ENCODE measurements at places on chromosomes 3 and 15.

- no peak overlapping the region for H3K27ac ChIP-seq
- no peaks in the 10 kb centered on the region for H3K36me3 ChIP-seq
- no peak for DNase-seq
- peaks cover 22% of the 10 kb centered on the region for H3K27me3 ChIP-seq
These were observed 8.8 kb upstream of the NMD3 start for GRCh38 chr3:161212171-161212771.

DNA sequence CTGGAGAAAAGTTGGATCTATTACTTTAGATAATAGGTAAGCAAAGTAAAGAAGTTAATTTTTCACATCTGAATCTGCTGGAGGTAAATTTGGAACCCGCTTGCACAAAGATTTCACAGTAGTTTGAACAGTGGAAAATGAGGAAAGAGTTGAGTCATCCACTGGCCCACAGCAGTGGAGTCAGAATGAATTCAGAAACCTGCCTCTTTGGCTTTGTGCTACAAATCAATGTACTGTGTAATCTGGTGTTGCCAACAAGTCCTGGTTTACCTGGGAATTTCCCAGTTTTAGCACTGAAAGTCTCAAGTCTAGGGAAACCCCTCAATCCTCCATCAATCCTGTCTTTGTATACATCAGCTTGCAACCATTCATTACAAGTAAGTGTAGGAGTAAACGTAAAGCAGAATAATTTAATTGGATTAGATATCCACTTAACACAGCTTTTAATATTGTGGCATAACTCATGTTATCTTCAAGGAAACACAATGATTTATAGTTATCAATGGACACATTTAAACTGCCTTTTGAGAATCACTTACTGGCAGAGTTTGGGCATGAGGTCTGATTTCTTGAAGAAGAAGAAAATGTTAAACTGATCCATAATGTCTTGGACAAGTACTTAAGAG is 100.6 kb downstream of the DCLK3 start:
- peaks cover 2% of the 10 kb centered on the region for H3K4me1 ChIP-seq
- H3K27ac ChIP-seq: no peak overlapping the region
- no peaks in the 10 kb centered on the region for H3K36me3 ChIP-seq
- H3K4me3 ChIP-seq: no peak overlapping the region
- peaks cover 12% of the 10 kb centered on the region for H3K27me3 ChIP-seq
- no peak for DNase-seq

- no peak overlapping the region for H3K27ac ChIP-seq
- no peaks in the 10 kb centered on the region for H3K4me1 ChIP-seq
- H3K27me3 ChIP-seq: no peaks in the 10 kb centered on the region
- DNase-seq: no peak
These were observed 504.1 kb downstream of the TBL1XR1 start for GRCh38 chr3:176692966-176693785.

DNA sequence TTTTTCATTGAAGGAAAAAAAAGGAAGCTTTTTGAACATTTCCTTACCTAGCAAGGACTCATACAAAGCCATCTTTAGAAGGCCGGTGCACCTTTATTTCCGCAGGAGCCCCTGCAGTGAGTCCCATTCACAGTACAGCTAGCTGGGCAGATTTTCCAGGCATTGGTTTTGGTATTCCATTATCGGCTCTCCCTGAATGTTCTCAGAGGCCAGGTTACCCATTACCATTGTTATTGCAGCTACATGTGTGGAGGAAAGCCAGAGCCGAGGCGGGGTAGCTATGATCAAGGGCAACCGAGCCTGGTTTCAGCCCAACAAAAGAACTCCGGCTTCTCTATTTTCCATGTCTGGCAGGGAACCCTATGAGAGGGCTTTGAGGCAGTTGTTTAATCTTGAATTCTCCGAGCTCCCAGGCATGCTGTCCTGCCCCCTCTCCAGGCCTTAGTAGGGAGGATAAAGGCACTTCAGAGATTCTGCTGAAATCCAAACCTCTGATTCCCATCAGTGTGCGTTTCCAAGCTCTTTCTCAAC is 100.3 kb downstream of the LRRK1 start:
- no peaks in the 10 kb centered on the region for H3K36me3 ChIP-seq
- H3K27ac ChIP-seq: no peak overlapping the region
- H3K4me1 ChIP-seq: peaks cover 4% of the 10 kb centered on the region
- H3K27me3 ChIP-seq: no peaks in the 10 kb centered on the region
- no peak overlapping the region for H3K4me3 ChIP-seq
- DNase-seq: no peak

DNA sequence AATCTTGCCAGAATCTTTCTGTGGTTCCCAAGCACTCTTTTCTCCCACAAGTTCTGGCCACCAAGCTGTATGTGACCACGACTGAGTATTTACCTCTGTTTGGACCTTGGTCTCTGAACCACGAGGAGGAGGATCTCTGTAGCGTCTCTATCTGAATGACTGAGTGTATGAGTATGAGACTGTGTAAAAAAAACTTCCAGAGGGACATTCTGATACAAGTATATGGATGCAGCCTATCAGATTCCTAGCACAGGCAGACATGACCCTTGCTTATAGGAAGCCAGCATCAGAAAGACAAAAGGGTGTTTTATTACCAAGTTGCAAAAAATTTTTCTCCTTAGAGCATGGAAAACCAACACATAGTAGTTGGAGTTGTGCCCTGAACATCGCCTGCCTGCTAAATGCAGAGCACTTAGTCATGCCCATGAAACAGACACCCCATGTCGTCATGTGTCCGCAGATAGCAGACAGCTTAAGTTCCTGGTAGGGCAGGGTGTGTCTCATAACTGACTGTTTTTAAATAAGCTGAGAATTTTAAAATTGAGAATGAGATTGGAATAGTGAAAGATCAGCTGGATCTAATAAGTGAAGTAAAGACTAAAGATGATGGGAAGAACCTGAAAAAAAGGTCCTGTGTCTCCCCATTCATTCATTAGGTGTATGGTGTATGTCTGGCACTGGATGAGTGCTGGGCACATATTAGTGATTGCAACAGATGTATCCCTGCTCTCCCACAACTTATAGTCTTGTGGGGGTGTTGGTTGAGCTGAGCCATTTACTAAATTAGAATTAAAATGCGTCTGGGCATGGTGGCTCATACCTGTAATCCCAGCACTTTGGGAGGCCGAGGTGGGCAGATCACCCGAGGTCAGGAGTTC is 30.9 kb downstream of the DAG1 start:
- H3K27me3 ChIP-seq: no peaks in the 10 kb centered on the region
- peak overlapping the region; percentile 75 for H3K27ac ChIP-seq
- H3K36me3 ChIP-seq: peaks cover 4% of the 10 kb centered on the region
- H3K4me3 ChIP-seq: no peak overlapping the region

DNA sequence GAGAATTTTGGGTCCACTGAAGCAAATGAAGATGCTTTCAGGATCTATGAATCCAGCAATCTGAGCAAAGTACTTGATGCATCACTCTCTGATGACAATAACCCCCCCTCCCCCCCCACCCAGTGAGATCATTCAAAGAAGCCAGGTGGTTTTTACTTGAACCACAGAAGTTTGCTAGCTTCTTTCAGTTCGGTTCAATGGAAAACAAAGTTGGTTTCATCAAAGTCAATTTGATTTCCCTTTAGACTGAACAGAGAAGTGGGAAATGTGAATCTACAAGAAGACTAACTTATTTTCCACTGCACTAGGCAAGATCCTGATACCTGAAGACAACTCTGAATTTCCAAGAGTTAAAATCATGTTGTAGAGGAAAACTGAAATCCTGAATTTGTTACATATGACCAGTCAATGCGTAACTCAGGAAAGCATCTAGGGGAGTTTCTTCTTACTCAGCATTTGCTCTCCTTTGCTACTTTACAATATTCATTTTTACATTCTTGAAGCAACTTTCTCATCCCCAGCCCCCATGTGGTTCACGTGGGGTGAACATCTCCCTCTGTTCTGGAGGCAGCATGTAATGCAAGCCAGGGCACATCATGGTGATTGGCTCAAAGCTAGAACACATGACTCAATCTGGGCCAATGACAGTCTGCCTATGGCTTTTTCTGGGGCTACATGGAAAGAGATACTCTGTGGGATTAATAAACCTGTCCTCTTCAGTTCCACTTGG is 572.6 kb downstream of the FOXP1 start:
- H3K4me1 ChIP-seq: peaks cover 28% of the 10 kb centered on the region
- DNase-seq: peak; percentile 25
- H3K4me3 ChIP-seq: peak overlapping the region; percentile 39
- peaks cover 5% of the 10 kb centered on the region for H3K36me3 ChIP-seq
- peak overlapping the region; percentile 96 for H3K27ac ChIP-seq
- no peaks in the 10 kb centered on the region for H3K27me3 ChIP-seq

- H3K36me3 ChIP-seq: peaks cover 2% of the 10 kb centered on the region
- no peak overlapping the region for H3K27ac ChIP-seq
- H3K4me1 ChIP-seq: no peaks in the 10 kb centered on the region
- no peak for DNase-seq
These were observed 14.5 kb upstream of the KBTBD12 start for GRCh38 chr3:127900536-127900935.

DNA sequence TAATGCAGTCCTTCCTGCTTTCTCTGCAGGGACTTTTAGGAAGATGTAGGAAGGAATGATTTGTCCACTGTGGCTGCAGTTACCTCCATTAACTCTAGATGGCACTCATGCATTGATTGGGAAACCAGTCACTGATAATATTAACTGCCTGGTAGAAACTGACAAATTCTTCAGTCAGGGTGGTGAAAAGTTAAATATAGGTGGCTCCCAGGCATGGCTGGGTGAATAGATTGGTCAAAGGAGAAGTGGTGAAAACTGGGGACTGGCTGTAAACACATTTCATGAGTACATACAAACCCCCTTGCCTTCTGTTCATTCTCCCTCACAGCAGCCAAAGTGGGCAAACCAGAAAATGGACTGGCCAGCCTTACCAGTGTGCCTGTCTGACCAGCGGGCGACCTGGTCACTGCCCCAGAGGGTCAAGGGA is 333.4 kb downstream of the THSD4 start:
- H3K27me3 ChIP-seq: peaks cover 21% of the 10 kb centered on the region
- DNase-seq: no peak
- no peak overlapping the region for H3K4me3 ChIP-seq
- no peaks in the 10 kb centered on the region for H3K36me3 ChIP-seq

DNA sequence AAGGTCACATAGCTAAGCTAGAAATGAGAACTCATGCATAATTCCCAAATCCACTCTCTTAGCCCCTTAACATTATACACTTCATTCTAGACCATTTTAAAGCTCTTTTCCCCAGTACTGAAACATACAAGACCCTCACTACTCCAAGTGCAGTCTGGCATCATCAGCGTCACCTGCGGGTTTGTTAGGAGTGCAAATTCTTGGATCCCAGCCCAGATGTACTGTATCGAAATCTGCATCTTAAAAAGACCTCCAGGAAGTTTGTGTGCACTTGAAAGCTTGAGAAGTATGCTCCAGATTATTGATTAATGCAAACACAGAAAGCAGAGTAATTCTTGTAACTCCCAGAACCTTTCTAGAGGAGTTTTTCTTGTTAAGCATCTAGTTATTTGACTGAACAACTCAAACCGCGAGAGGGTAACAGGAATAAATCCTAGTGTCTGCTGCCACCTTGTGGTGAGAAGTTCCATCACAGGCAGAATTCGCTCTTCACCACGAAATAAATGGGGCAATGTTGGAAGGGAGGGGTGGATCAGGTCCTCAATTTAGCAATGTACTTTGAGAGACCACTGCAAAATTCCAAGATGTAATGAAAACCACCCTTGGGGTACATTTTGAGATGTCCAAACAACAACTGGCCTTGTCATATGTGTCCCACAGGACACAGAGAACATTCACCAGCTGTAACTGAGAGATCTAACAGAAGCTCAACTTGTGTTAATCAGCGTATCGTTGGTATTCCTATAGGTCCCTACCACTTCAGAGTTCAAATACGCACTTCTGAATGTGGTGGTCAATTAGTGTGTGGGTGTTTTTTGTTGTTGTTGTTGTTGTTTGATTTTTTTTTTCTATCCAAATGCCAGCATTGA is 583 bp upstream of the C3orf49 start:
- no peak overlapping the region for H3K4me3 ChIP-seq
- H3K36me3 ChIP-seq: peaks cover 7% of the 10 kb centered on the region
- peaks cover 11% of the 10 kb centered on the region for H3K4me1 ChIP-seq
- no peak overlapping the region for H3K27ac ChIP-seq
- DNase-seq: peak; percentile 11

DNA sequence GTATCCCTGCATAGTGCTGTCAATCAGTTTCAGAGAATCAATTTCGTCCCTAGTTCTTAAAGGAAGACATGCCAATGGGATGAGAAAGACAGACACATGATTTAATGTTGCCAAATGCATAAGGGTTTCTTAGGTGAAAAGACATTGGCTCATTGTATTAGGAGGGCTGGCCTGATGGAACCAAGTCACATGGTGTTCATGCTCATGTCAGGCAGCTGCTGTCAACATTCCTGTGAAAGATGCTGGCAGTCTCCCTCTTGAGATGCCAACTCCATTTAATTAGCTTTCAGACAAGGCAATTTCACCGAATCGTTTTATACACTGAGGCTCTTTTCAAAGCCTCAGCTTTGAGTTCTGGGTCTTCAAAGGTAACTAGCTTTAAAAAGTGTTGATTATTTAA is 16.1 kb upstream of the IL1RAP start:
- no peak overlapping the region for H3K4me3 ChIP-seq
- no peak for DNase-seq
- no peaks in the 10 kb centered on the region for H3K4me1 ChIP-seq
- H3K27ac ChIP-seq: no peak overlapping the region

GRCh38 chr3:142852009-142852408 is 36.9 kb downstream of the PCOLCE2 start:
- no peak overlapping the region for H3K27ac ChIP-seq
- DNase-seq: no peak
- no peak overlapping the region for H3K4me3 ChIP-seq
- H3K4me1 ChIP-seq: no peaks in the 10 kb centered on the region
- H3K36me3 ChIP-seq: no peaks in the 10 kb centered on the region
- H3K27me3 ChIP-seq: peaks cover 36% of the 10 kb centered on the region

- H3K27me3 ChIP-seq: no peaks in the 10 kb centered on the region
- peaks cover 3% of the 10 kb centered on the region for H3K36me3 ChIP-seq
- H3K27ac ChIP-seq: no peak overlapping the region
- DNase-seq: no peak
- peaks cover 35% of the 10 kb centered on the region for H3K4me1 ChIP-seq
These were observed 84.1 kb downstream of the ZNF609 start for GRCh38 chr15:64544450-64544849.

- H3K4me1 ChIP-seq: peaks cover 20% of the 10 kb centered on the region
- peak overlapping the region; percentile 47 for H3K27ac ChIP-seq
- peaks cover 3% of the 10 kb centered on the region for H3K36me3 ChIP-seq
- no peak for DNase-seq
- peaks cover 23% of the 10 kb centered on the region for H3K27me3 ChIP-seq
These were observed 2.9 kb downstream of the HDGFL3 start for GRCh38 chr15:83204697-83205096.

DNA sequence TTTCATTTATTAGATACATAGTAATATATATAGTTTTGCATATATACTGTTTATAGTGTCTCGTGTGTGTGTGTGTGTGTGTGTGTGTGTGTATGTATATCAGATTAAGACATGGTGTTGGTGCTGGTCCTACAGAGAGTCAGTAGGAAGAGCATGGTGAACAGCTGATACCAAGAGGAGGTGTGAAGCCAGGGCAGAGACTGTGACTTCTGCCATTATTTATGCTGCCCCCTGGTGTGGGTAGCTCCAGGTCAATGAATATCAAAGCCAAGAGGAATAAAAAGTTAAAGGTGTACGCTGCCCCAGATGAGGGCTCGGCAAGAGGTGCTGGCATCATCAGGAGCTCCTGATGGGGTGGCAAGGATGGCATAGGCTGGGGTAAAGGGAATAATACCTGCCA is 299.5 kb upstream of the RASGRP1 start:
- no peak overlapping the region for H3K4me3 ChIP-seq
- H3K27ac ChIP-seq: no peak overlapping the region
- H3K4me1 ChIP-seq: peaks cover 9% of the 10 kb centered on the region
- no peaks in the 10 kb centered on the region for H3K36me3 ChIP-seq
- peaks cover 33% of the 10 kb centered on the region for H3K27me3 ChIP-seq

All from T-helper 17 cell (primary cell).